Activated CD4-positive, alpha-beta T cell treated with anti-CD3 and anti-CD28 coated beads for 4 hours (primary cell): ENCODE measurements at places on chromosomes 12 and 14.

DNA sequence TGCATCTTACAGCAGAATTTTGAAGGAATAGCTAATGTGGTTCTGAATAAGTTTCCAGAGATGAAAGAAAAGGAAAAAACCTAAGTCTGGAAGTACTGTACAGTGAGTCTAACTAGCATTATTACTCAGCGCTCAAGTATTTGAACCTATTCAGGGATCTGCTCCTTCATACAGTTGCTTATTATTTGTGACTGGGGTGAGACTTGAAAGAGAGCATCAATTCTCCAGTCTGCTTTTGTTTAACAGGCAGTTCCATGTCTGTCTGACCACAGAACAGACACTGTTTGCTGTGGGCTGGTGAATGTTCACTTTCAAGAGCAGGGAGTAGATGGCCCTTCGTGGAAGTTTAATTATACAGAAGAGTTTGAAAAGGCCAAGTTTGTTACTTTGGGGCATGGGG is 9.3 kb downstream of the ETV6 start:
- DNase-seq = no peak

- DNase-seq = no peak
Observed at GRCh38 chr14:98819132-98819866, 452.7 kb downstream of the BCL11B start.

GRCh38 chr12:10511756-10512355 is 6.2 kb downstream of the EIF2S3B start:
- DNase-seq = no peak

GRCh38 chr12:119624966-119625365 is 31.4 kb downstream of the TMEM233 start:
- DNase-seq = no peak

- DNase-seq = no peak
Observed at GRCh38 chr12:97960741-97961608, 498.4 kb downstream of the RMST start.

- no peak for DNase-seq
Observed at GRCh38 chr12:62908674-62909073, 26.3 kb downstream of the PPM1H start.

DNA sequence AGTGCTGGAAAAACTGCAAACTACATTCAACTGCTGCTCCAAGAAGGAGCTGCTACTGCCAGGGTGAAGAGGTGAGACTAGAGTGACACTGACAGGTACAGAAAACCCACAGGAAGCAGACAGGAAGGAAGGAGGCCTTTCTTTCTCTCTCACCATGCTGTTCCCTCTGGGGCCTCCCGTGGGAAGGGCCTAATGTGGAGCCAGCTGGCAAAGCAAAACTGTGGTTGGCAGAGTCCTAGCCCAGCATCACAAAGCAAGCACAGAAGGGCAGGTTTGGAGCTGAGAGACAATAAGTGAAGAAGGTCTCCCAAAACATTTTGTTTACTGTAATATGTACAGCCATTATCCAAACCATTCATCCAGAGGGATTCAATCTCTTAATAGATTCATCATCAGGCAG is 122.5 kb upstream of the MAX start:
- DNase-seq = no peak

GRCh38 chr12:49950273-49951251 is at the start of gene AQP2:
AQP2 (plus strand) TSS chr12:49950737; CDS start chr12:49950831, 94 bp downstream.
- no peak for DNase-seq

GRCh38 chr12:46548605-46549071 is 176.1 kb upstream of the SLC38A2 start:
- no peak for DNase-seq

DNA sequence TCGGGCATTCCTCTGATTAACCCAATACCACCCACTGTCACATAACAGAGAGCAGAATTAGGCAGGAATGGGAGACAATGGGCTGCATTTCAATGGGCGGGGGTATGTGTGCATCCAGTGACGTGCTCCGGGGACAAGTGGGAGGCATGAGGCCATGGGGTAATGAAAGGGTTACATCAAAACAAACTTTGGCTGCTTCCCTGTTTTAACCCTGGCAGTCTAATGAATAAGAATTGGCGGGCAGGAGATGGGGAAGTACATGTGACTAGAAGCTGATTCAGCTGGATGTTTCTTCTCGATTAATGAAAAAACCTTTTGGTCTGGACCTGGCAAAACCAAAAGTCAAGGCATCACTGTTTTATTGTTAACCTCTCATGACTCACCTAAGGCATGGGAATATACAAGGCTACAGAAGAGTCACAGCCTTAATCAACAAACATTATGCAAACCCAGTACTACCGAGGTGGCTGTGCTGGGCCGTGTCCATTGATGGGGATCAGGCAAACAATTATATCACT is 44.2 kb downstream of the SOCS2 start:
- DNase-seq = no peak

GRCh38 chr12:84619053-84619571 is 293.5 kb downstream of the SLC6A15 start:
- no peak for DNase-seq

DNA sequence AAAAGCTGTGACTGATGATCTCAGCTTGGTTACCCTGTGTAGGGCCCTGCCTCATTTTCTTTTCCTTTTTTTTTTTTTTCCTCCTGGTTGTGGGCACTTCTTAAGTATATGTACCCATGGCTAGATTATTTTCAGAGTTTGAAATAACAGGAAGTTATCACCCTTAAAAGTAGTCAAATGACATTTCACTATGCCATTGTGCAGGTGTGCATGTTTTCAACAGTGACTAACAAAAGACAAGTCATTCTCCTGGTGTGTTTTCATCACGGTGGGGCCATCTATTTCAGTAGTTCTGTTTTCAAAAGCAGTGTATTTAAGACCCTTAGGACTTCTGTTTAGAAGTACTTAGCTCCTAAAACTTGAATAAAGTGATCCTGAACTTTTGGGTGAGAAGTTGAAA is 15.0 kb downstream of the GABARAPL1 start:
- no peak for DNase-seq

DNA sequence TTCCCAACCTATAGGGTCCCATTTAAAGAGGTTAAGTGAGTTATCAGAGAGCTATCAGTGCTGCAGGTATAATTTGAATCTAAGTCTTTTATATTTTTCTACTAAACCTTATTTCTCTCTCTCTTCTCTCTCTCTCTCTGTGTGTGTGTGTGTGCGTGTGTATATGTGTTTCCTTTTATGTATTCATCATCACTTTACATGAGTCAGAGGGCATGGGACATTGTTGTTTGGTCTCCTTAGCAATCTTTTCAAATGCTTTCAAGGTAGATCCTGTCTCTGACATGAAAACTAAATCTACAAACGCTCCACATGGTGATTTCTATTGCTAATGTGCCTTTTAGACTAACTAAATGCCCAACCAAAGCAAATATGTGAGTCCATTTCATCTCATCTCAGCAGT is 459.7 kb downstream of the BTG1 start:
- DNase-seq = peak; percentile 26

GRCh38 chr12:99976762-99977161 is 8.0 kb downstream of the ANKS1B start:
- no peak for DNase-seq

DNA sequence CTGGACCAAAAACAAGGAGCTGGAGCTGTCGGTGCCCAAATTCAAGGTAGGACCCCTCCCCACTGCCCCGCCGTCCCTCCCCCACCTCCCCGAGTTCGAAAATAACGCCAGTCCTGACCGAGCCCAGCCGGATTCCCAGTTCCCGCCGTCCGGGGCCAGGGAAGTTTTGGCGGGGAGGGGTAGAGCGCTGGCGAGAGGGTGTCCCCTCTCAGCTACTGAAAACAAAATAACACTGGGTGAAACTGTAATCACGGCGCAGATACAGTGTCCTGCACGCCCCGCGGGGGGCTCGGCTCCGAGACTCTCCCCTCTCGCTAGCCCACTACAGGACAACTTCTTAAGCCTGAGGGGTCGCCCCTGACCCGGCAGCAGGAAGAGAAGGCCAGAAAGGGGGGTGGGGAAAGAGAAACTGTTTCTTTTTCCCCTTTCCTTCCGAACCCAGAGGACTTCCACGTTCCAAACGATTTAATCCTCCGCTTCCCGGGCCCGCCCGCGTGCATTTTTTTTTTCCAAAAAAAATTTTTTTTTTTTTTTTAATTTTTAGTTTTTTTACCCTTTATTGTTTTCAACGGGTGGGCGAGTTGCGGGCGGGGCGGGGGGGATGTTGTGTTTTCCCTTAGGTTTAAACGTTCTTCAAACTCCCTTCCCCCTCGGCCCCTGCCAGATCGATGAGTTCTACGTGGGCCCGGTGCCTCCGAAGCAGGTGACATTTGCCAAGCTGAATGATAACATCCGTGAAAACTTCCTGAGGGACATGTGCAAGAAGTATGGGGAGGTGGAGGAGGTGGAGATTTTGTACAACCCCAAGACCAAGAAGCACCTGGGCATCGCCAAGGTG is 1.6 kb downstream of the SETD1B start:
- no peak for DNase-seq

DNA sequence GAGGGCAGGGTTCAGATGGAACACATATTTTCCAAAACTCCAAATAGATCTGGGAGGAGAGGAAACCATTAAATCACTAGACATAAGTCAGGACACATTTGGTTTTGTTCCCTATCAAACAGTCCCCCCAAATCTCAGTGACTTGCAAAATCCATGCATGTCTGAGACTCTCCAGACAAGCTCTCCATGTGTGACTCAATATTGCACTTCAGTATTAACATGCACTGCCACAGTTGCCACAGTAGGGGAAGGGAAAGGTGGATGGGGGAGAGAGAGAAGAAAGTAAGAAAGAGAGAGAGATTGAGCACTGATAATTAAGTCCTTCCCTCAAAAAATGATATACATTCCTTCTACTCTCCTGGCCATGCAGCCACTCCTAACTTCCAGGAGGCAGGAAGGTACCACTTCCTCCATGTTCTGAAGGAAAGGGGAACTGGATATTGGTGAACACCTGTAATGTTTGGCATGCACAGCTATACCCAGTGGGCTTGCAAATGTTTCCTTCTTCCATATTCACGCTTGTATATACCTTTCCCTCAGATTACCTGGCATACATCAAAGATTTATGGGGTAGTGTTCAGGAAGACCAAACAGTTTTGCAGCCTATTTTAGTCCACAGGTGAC is 310.0 kb downstream of the ZFP36L1 start:
- no peak for DNase-seq

GRCh38 chr14:32980902-32981501 is 42.3 kb downstream of the NPAS3 start:
- DNase-seq = no peak

DNA sequence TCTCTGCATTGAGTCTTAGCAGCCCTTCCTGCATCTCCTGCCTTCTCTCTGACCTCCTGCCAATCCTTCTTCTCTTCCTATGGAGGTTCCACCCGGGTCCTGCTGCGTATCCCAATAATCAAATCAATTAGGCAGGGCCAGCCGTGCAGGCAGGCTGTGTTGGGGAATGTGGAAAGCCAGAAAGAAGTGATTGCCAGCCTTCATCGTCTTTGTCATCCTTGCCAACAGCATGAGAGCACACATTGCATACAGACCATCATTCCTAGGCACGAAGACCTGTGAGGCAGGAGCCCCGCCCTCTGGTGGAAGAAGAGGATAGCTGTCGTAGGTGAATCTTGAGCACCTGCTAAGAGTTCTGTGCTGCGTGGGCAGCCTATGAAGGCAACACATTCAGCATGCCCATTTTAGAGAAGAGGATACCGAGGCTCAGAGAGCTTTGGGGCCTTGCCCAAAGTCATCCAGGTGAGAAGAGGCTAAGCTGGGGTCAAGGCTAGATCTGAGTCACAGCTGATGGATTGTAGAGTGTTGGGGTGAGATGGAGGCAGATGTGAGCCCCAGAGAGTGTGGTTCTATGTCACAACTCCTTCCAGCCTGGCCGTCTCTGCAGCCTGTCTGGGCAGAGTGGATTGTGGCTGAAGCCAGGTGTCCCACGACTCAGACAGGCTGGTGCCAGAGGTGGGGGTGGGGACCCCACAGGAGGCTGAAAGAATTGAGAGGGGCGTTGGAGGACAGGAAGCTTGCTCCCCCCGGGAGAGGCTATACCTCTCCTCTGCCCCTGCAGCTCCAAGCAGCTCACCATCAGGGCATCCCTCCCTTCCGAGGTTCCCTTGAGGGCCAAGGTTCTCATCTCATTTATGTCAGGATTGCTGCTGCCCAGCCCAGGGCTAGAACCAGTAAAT is 12.7 kb downstream of the C14orf132 start:
- DNase-seq = no peak

DNA sequence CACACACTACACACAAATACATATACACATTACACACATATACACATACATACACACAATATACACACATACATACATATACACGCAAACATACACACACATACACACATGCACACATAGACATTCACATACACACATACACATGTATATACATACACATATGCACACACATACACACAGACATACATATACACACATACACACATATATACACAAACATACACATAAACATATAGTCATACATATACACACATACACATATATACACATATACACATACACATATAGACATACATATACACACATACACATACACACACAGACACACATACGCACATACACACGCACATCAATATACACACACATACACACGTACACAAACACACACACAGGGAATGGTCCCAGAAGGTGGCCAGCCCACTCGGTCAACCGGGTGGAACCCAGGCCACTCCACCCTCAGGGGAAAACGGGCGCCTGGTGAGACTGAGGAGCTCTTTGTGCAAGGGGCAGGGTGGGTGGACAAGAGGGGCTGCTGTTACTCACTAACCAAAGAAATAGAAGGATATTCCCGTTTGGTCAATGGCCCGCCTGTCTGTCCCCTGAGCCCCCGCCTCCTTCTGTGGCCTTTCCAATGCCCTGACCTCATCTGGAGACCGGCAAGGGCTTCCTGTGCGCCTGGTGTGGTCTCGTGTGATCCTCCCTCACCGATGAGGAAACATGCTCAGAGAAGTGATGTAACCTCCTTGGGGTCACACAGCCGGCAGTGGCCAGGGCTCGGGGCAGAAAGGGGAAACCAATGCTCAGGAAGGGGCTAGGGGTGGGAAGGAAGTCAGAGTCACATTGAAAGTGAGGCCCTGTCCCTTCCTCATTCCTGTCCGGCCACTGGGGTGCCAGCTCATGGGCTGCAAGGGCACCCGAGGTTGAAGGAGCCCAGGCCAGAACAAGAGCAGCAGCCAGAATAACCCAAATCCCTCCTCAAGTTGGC is 5.3 kb downstream of the TRPV4 start:
- no peak for DNase-seq

DNA sequence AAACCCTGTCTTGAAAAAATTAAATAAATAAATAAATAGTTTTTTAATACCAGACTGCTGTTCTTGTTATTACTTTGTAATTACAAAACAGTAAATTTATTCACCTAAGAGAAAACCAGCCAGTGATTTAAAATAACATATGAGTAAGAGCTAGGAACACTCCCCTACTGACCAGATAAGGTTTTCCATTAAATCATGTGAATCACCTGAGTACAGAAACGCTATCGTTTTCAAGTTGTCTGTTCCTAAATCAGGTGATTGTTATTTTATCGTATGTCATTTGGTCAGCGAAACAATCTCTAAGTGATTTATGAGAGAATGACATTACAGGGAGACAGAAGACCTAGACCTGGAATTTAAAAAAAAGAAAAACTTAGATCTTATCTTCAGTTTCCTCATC is 47.3 kb downstream of the RPS29 start:
- DNase-seq = no peak

- no peak for DNase-seq
Observed at GRCh38 chr12:40022850-40023249, 83.0 kb downstream of the SLC2A13 start.
